ENCODE measurements at places on chromosomes 2 and 18.

GRCh38 chr18:13525381-13526029 is 200.9 kb downstream of the FAM210A start:
- peaks cover 4% of the 10 kb centered on the region for H3K4me1 ChIP-seq
- H3K36me3 ChIP-seq, result peaks cover 9% of the 10 kb centered on the region
- H3K4me3 ChIP-seq, result no peak overlapping the region
- no peak overlapping the region for H3K27ac ChIP-seq
- H3K27me3 ChIP-seq, result no peaks in the 10 kb centered on the region

DNA sequence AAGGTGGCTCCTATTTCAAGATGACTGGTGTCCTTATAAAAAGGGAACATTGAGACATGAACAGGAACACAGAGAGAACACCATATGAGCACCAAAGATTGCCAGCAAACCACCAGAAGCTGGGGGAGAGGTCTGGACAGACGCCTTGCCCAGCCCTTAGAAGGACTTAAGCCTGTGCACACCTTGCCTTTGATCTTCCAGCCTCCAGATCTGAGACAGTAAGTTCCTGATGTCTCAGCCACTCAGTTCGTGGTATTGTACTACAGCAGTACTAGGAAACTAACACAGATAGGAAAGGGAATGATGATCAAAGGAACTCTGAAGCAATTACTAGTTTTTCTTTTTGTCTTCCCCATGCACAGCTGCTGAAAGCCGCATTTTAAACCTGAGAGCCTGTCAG is 137.3 kb upstream of the FHL2 start:
- no peaks in the 10 kb centered on the region for H3K36me3 ChIP-seq
- H3K4me1 ChIP-seq, result peaks cover 8% of the 10 kb centered on the region
- DNase-seq, result no peak
- no peak overlapping the region for H3K27ac ChIP-seq
- peaks cover 15% of the 10 kb centered on the region for H3K27me3 ChIP-seq
- H3K4me3 ChIP-seq, result no peak overlapping the region

- no peaks in the 10 kb centered on the region for H3K36me3 ChIP-seq
- no peak overlapping the region for H3K4me3 ChIP-seq
- peak; percentile 65 for DNase-seq
Measured at GRCh38 chr2:232325324-232326273, 53.0 kb upstream of the ALPP start.

- H3K27ac ChIP-seq, result no peak overlapping the region
- H3K27me3 ChIP-seq, result no peaks in the 10 kb centered on the region
- H3K4me3 ChIP-seq, result no peak overlapping the region
- no peaks in the 10 kb centered on the region for H3K36me3 ChIP-seq
- no peaks in the 10 kb centered on the region for H3K4me1 ChIP-seq
- DNase-seq, result no peak
Measured at GRCh38 chr2:72361521-72361920, 213.9 kb upstream of the CYP26B1 start.

- no peaks in the 10 kb centered on the region for H3K27me3 ChIP-seq
- H3K4me3 ChIP-seq, result no peak overlapping the region
- DNase-seq, result no peak
- H3K4me1 ChIP-seq, result peaks cover 23% of the 10 kb centered on the region
Measured at GRCh38 chr2:60961457-60961856, 56.1 kb upstream of the PEX13 start.

DNA sequence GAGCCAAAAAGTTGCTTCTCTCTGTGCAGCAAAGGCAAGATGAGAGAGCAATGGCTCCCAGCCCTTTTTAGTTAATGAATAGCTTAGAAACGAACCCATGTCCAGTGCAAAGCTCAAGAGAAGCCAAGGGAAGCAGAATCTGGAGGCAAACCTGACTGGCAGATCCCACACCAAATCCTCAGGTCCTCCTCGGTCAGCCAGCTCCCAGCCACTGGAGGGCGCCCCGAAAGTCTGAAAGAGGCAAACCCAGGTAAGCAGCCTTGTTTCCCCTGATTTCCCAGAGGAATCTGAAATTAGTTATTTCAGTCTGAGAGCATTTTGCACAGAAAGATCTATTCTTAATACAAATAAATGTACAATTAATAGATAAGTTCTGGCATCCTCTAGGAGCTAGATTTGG is 71.3 kb upstream of the PID1 start:
- no peak for DNase-seq
- no peak overlapping the region for H3K4me3 ChIP-seq
- H3K4me1 ChIP-seq, result no peaks in the 10 kb centered on the region
- no peaks in the 10 kb centered on the region for H3K27me3 ChIP-seq
- H3K36me3 ChIP-seq, result no peaks in the 10 kb centered on the region

- H3K27me3 ChIP-seq, result peaks cover 28% of the 10 kb centered on the region
- H3K27ac ChIP-seq, result no peak overlapping the region
- DNase-seq, result no peak
- no peak overlapping the region for H3K4me3 ChIP-seq
Measured at GRCh38 chr2:11710210-11710609, 36.2 kb upstream of the LPIN1 start.

DNA sequence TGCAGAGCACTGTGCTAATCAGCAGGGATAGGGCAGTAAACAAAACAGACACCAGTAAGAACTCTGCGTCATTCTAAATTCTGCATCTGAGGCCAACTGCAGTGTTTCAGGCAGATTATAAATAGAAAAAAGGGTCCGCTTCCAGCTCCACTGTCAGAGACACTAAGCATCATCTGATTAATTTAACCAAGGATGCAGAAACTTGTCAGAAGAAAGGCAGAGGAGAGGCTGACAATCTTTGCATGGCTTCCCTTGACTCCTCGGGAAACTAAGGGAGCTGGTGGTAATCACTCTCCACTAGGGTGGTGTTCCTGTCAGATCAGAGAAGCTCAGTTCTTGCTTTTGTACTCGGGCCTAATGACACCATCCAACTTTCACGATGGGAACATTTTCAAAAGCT is 123.5 kb downstream of the DNAH6 start:
- no peak overlapping the region for H3K27ac ChIP-seq
- H3K27me3 ChIP-seq, result peaks cover 8% of the 10 kb centered on the region
- peaks cover 8% of the 10 kb centered on the region for H3K4me1 ChIP-seq
- peaks cover 14% of the 10 kb centered on the region for H3K36me3 ChIP-seq
- no peak for DNase-seq
